ENCODE measurements at places on chromosomes 6 and 20.

GRCh38 chr6:142700671-142701312 lies 244.2 kb downstream of the HIVEP2 start:
- no peak for DNase-seq

GRCh38 chr20:16810216-16810615 lies 62.1 kb downstream of the OTOR start:
- no peak for DNase-seq

DNA sequence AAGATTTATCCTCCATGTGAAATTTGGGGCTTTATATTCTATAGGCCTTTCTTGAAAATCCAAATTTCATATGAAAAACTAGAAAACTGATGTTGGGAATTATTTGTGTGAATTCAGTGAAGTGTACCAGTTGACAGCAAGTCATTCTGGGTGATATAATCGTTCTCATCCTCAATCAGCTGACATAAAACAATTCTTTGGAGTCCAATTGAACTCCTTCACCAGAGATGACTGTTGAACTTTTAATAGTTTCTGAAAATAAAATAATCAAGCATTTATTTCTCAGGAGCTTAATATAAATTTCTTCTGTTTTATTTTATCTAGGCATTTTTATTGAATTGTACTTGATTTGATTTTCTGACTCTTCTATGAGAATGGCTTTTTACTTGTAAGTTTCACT lies 92.6 kb downstream of the ADGRB3 start:
- no peak for DNase-seq

- peak; percentile 58 for DNase-seq
Measured at GRCh38 chr20:22691369-22692118, 107.2 kb upstream of the FOXA2 start.

GRCh38 chr20:3800256-3800877 lies 4.3 kb downstream of the CDC25B start:
- DNase-seq, result no peak

DNA sequence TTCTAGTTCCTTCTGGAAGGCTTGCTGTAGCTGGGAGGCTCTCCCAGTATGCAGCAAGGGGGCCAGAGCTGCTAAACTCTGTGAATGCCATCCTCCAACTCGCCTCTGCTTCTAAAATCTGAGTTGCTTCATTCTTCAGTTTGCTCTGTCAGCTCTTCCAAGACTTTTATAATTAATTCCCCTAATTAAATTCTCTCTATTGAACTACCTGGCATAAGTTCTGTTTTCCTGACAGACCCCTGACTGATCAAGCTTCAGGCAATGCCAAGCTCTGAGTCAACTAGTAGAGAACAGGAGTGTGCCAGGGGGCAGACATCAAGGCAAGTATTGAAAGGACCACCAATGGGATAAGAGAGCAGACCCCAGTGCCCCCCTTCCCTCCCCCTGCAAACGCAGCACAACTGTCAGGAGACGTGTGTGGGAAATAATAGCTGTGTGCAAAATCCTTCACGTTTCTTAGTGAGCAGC lies 109.3 kb upstream of the TAB2 start:
- no peak for DNase-seq

DNA sequence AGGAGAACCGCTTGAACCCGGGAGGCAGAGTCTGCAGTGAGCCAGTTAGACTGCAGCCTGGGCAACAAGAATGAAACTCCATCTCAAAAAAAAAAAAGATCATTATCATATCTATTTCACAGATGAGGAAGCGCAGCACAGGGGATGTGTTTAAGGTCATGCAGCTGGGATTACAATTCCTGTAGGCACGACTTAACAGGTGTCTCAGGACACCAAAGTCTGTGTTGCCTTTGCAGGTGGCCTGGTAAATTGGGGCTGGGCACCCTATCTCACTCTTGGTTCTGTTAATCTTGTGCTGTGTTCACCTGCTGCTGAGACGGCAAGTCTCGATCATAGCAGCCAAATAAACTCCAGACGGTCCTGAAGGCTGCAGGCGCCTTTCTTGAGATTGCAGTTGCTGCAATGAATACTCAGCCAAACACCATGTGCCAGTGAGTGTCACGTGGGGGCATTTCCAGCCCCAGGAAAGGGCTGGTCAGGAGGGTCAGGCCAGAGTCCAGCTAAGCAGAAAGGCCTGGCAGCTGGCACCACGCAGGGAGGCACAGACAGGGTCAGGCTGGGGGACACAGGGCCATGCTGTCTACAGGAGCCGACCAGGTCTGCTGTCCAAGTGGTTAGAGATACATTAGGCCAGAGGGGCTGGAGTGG lies 55.8 kb downstream of the FGD2 start:
- no peak for DNase-seq

DNA sequence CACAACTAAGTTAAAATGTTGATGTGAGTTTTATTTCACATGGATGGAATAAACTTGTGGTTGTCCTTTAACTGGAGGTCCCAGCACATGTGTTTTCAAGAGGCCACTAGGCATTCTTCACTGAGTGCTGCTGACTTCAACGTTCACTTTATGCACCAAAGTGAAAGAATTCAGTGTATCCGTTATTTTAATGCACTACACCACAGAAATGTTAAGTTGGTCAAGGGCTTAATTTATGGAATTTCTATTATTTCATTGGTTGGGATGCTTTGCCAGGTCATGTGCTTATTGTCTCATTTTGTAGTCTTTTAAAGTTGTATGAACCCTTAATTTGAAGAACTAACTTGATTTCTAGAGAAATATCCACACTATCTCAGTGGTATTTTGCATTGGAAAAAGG lies 106.4 kb downstream of the PPP1R14C start:
- no peak for DNase-seq

DNA sequence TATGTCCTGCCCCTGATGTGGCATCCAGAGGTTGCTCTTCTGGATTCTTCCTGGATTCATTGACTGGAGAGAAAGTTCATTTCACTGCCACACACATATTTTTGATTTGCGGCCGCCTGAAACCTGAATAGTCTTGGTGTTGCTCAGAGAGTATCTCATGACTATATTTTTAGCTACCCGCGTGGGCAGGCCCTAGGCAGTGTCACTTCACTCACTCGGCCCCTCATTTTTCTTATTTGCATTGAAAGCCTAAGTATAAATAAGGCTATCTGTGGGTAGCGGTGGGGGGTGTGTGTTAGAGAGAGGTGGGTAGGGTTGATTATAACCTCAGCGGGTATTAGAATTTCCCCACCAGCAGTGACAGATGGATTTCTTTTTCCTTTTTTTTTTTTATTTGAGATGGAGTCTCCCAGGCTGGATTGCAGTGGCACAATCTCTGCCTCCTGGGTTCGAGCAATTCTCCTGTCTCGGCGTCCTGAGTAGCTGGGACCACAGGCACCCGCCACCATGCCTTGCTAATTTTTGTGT lies 113.5 kb downstream of the JARID2 start:
- DNase-seq, result no peak

- DNase-seq, result no peak
Measured at GRCh38 chr6:33373960-33374910, 17.4 kb upstream of the KIFC1 start.

- DNase-seq, result no peak
Measured at GRCh38 chr20:1209447-1210387, 6.5 kb downstream of the C20orf202 start.

- DNase-seq, result no peak
Measured at GRCh38 chr6:152632121-152632782, 4.9 kb downstream of the SYNE1 start.

DNA sequence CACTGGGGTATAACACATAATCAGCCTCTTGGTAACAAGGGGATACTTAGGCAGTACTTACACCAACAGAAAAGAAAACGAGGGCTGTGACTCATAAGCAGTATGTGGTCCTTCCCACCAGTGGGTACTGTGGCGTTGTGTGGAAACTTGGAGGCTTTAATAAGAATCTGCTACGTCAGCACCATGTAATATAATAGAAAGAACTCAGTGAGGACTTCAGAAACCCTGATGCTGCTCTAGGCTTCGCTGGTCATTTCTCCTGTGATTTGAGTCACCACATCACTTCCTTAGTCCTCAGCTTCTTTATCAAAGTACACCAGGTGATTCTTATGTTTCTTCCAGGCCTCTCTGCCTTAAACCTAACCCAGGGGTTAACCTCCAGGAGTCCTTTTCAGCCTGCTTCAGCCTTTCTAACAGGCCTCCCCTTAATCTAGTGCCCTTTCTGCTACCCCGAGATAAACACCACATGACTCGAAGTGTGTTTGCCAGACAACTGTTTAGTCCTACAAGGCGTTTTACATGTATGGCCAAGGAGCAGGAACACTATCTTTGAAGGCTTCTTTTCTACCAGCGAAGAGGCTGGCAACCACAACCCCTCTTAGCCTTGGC lies 68.5 kb downstream of the FYN start:
- peak; percentile 81 for DNase-seq
